Caki2 (cell line): ENCODE measurements at places on chromosomes 12 and 14.

GRCh38 chr12:128911861-128912260 lies 58.6 kb downstream of the GLT1D1 start:
- no peak for DNase-seq

DNA sequence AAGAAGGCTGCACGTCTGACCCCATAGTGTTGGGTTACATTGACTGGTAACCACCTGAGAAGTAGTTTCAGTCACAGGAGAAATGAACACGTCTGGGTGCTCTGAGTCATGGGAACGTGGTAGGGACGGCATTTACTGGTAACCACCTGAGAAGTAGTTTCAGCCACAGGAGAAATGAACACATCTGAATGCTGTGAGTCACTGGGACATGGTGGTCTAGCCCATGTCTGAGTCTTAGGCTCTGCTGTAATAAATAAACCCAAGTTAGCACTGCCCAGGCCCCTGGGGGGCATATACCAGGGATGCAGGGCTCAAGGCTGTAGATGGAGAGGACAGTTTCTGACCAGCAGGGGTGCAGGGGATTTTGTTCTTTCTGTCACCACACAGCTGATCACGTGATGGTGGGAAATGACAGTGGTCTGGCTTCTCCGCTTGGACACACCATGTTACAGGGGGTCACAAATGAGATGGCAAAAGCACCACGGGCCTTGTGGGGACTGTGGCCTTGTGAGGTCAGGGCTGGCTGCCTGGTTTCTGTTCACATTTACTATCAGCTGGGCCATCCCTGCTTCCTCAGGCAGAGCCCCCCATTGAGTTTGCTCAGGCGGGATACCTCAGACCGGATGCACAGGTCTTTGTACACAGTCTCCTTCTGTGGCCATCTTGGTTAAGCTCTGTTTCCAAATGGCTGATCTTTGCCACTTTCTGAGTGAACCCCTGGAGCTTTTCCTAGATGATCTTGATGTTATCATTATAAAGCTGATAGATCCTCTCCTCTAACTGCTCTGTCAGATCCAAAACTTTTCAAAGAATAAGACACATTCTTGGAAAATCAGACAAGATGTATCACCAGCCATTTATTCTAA lies 9.8 kb upstream of the C12orf42 start:
- no peak for DNase-seq

DNA sequence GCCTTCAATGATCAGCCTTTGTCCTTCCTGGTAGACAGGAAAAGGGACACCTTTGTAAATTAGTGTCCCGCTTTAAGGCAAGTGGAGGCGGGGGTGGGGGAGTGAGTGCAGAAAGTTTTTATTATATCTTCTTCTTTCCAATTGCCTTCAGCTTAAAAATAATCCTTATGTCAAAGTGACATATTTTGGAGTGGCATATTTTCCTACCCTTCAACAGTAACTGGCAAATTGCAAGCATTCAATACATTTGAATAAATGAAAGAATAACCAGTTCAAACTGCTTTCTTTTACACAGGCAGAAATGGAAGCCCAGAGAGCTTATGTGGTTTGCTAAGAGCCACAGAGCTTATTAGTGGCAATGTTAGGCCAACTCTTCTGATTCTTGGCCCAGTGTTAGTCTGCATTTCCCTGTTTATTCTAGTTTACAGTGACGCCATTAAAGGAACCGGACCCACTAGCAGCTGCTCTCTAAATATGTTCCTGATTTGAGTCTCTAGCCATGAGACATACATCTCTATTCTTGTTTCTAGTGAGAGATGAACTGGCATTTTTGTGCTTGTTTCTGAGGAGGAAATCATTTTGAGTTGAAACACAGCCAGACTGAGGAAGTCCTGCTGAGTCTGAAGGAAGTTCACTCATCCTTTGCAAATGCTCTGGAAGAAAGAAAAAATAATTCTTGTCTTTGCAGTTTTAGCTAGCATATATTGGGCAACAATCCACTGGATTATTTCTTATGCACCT lies 468.7 kb downstream of the NOVA1 start:
- DNase-seq = no peak

GRCh38 chr14:102323102-102323501 lies 3.6 kb downstream of the ZNF839 start:
- DNase-seq = no peak

GRCh38 chr12:509500-509899 lies 49.8 kb downstream of the B4GALNT3 start:
- no peak for DNase-seq

GRCh38 chr12:58787021-58787760 lies 133.1 kb downstream of the LRIG3 start:
- DNase-seq = no peak

GRCh38 chr14:97538749-97539410 lies 741.7 kb downstream of the VRK1 start:
- DNase-seq = no peak

- DNase-seq = no peak
These were observed 21.4 kb downstream of the CLSTN3 start for GRCh38 chr12:7151532-7151931.

DNA sequence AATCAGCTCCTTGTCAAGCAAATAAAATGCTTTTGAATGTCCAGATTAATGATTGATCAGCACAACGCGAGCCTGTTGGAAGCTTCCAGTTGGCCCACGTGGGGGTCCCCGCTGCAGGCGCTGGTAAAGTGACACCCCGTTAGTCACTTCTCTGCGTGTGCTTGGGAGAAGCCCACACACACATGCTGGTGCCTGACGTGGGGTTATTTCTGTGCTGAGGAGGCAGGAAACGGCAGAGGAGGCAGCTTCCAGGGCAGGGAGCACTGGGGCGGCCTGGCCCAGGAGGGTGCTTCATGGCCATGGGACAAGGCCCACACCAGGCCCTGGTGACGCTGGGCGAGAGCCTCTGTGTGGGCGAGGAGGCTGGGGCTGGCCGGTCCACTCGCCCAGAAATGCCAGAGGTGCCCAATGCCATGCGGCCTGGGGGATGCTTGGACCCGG lies 101.5 kb downstream of the KIF26A start:
- DNase-seq = no peak

- no peak for DNase-seq
These were observed 47.0 kb downstream of the IFT81 start for GRCh38 chr12:110171186-110171538.
